ENCODE measurements at places on chromosomes 7 and 10.
A peak's percentile ranks its signal among the peaks of the same experiment; 100 is the strongest.

DNA sequence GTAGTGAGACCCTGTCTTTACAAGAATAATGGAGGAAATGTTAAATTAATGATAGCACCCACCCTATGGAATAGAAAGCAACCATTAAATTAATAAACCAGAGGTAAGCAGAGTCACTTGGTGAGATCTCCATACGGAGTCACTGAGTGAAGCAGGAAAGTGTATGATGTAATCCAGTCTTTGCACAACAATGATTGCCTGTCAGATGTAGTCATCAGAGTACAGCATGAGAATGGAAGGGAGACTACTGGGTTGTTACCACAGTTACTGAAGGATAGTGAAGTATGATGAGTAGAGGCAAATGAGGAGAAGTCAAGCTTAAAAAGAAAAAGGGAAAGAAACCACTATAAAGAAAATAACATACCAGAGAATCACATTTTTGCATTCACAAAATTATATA, 371.9 kb upstream of the SHH start:
- DNase-seq = no peak

- DNase-seq = no peak
Observed at GRCh38 chr10:1416456-1417037, 320.8 kb downstream of the ADARB2 start.

DNA sequence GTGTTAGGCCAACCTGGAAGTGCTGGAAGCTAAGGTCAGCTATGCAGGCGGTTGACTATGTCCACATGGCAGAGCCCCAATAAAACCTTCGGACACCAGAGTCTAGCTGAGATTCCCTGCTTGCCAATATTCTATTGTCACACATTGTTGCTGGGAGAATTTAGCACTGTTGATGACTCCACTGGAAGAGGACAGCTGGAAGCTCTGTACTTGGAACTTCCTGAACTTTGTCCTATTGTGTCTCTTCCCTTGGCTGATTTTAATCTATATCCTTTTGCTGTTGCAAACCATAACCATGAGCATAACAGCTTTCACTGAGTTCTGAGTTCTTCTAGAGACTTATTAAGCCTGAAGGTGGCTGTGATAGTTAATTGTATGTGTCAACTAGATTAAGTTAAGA, 12.0 kb downstream of the XRCC2 start:
- no peak for DNase-seq

DNA sequence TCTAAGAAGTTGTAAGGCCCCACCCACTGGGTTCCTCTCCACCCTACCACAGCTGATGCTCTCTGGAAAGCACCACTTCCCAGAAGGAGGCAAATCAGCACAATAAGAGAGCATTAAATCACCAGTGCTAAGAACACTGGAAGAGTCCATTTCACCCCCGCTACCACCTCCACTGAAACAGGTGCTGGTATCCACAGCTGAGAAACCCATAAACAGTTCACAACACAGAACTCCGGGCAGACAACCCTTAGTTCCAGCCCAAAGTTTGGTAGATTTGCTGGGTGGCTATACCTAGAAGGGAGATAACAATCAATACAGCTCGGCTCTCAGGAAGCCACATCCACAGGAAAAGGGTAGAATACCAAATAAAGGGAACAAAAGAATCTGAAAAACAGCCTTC, 34.1 kb downstream of the ZNF680 start:
- DNase-seq = no peak

- no peak for DNase-seq
Observed at GRCh38 chr7:101998029-101998905, 180.8 kb downstream of the CUX1 start.

- DNase-seq = no peak
Observed at GRCh38 chr10:126841341-126841895, 63.8 kb upstream of the DOCK1 start.

- no peak for DNase-seq
Observed at GRCh38 chr7:134451656-134452055, 7.2 kb downstream of the AKR1B1 start.

GRCh38 chr10:58266826-58267712, 625 bp downstream of the IPMK start:
- DNase-seq = peak; percentile 12

DNA sequence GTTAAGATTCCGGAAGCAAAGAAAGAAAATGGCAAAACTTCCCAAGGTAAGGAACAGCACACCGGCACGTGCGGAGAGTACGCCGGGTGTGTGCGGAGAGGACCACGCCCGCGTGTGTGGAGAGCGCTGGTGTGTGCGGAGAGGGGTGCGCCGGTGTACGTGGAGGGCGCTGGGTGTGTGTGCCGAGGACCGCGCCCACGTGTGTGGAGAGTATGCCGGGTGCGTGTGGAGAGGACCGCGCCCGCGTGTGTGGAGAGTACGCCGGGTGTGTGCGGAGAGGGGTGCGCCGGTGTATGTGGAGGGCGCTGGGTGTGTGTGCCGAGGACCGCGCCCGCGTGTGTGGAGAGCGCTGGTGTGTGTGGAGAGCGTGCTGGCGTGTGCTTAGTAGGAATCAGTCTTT, 48.6 kb upstream of the DPYSL4 start:
- no peak for DNase-seq

DNA sequence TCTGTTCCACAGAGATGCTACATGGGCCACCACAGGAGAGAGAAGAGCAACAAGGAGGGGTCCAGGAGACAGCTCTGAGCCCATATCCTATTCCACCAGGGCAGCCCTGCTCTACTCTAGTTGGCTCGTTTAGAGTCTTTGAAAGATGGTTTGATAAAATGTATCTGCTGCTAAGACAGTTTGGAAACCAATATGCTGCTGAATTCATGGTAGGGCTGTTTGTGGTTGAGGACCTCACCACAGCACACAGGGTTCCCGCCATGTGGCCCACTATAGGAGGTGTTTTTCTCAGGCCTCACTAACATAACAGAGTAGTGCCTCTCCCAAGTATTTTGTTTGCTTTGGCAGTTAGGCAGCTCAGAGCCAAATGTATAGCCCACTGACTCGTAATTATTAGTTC, 35.8 kb upstream of the ZC3HAV1L start:
- DNase-seq = no peak

- DNase-seq = no peak
Observed at GRCh38 chr10:17910125-17910789, 41.5 kb upstream of the SLC39A12 start.

DNA sequence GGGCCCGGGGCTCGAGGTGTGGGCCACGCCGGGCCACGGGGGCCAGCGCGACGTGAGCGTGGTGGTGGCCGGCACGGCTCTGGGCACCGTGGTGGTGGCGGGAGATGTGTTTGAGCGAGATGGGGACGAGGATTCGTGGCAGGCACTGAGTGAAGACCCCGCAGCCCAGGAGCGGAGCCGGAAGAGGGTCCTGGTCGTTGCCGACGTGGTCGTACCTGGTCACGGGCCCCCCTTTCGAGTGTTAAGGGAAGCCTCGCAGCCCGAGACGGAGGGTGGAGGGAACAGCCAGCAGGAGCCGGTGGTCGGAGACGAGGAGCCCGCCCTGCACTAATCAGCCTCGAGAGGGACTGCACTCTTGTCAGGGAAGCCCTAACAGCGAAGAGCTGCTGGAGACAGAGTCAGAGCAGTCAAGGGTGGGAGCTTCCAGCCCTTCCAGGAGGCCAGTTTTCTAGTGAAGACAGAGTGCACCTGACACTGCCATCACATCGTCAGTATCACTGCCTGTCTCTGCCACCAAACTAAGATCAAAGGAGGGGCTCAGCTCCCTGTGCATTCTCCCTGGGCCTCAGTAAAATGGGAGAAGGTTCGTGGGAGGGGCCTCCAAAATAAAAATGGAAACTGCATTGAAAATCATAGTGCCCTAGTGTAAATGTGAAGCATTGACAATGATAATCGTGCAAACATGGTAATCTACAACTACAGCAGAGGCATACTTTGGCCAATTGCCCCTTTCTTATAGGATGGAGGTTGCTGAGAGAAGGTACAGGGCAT, 1.3 kb downstream of the MBLAC1 start:
- DNase-seq = no peak

DNA sequence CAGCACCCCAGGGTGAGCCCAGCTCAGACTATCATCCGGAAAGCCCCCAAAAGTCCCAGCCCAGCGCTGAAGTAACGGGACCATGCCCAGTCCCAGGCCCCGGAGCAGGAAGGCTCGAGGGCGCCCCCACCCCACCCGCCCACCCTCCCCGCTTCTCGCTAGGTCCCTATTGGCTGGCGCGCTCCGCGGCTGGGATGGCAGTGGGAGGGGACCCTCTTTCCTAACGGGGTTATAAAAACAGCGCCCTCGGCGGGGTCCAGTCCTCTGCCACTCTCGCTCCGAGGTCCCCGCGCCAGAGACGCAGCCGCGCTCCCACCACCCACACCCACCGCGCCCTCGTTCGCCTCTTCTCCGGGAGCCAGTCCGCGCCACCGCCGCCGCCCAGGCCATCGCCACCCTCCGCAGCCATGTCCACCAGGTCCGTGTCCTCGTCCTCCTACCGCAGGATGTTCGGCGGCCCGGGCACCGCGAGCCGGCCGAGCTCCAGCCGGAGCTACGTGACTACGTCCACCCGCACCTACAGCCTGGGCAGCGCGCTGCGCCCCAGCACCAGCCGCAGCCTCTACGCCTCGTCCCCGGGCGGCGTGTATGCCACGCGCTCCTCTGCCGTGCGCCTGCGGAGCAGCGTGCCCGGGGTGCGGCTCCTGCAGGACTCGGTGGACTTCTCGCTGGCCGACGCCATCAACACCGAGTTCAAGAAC, 1.1 kb downstream of the VIM start:
- DNase-seq = peak; percentile 48

DNA sequence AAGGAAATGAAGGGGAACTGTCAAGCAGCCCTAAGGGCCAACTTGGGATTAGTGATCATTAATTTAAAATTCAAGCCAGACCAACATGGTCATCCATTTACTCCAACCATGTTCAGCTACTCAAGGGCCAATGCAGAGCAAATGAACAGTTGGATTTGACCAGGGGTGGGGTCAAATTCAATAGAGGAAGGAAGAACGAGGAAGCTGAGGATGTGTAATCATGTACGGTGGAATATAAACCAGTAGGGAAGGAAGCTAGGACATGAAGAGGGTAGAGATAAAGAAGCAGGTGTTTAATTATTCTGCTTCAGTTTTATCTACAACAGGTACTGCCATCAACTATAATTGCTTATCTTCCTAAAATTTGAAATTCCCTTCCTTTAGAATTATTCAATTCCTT, 81.6 kb downstream of the HIBADH start:
- DNase-seq = no peak

- DNase-seq = no peak
Observed at GRCh38 chr10:27680691-27681605, 64.7 kb downstream of the MKX start.

Measured in stimulated activated CD4-positive, alpha-beta T cell treated with anti-CD3 and anti-CD28 coated beads, Interleukin-4, amount 100 ng/mL, for 48 hours (primary cell).